Bone marrow (tissue), 2 donors: ENCODE measurements at places on chromosomes 6 and 20.
A peak's percentile ranks its signal among the peaks of the same experiment; 100 is the strongest.

DNA sequence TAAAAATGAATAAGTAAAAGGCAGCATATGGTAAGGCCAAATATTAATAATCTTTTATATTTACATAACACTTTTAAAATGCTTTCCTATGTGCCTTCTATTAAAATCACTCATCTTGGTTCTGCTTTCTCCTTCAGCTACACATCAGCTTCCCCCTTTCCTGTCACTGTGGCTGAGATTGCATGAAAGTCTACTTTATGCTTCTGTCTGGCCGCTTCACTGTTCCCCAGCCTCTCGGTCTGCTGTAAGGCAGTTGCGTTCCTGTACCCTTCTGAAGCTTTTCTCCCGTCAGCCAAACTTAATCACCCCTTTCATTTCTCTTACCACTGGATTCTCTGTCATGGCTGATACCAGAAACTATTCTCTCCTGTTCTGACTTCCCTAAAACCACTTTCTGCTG is 34.6 kb downstream of the SOX4 start:
- peak; percentile 12 for DNase-seq

DNA sequence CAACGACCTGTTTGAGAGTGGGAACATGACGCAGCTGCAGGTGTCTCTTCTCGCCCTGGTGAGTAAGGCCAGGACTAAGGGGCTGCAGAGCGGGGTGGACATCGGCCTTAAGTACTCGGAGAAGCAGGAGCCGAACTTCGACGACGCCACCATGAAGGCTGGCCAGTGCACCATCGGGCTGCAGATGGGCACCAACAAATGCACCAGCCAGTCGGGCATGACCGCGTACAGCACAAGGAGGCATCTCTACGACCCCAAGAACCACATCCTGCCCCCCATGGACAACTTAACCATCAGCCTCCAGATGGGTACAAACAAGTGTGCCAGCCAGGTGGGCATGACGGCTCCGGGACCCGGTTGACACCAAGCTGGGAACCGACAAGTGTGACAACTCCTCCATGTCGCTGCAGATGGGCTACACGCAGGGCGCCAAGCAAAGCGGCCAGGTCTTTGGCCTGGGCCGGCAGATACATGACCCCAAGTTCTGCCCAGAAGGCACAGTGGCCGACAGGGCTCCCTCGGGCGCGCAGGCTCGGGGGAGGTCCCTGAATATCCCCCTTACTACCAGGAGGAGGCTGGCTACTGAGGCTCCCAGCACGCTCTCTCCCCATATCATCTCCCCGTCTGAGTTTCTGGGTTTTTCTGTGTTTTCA is 15.9 kb upstream of the AMD1 start:
- no peak for DNase-seq

- no peak for DNase-seq
These were observed 328.5 kb upstream of the MAP3K7 start for GRCh38 chr6:90915224-90915915.

DNA sequence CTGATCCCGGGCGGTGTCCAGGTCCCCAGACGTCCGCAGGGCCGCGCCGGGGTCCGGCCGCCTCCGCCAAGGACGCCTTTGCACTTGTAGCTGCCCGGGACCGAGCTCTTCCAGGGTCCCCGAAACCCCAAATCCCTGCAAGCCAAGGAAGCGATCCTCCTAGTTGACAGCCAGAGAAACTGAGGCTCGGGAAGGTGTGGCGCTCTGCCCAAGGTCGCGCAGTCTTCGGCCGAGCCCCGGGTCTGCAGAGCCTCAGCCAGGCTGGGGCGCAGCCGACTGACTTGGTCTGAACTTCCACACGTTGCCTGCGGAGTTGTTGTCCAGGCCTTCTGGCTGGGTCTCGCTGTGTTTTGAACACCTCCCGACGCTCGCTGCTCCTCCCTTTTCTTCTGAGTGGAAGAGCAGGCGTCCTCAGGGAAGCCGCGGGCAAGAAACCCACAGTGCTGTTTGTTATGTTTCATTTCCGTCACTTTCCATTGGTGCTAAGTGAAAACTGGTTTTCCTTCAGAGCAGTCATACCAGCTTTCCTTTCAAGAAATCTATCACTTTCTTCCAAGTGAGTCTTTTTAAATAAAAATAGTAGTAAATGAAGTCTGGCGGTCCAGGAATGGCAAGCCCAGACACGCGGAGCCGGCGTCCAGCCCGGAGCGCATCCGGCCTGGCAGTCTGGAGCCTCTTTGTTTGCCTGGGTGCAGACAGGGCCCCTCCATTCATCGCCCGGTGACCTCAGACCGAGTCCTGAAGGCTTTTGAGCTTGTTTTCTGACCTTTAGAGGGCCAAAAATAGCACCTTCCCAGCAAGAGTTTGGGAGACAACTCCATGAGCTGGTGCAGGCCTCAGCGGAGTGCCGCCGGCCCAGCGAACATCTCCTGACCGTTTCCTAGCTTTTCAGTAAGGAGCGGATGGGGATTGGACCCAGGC is 698 bp downstream of the FAM210B start:
- no peak for DNase-seq

- DNase-seq: no peak
These were observed 192.6 kb downstream of the ERMARD start for GRCh38 chr6:169944061-169944337.

DNA sequence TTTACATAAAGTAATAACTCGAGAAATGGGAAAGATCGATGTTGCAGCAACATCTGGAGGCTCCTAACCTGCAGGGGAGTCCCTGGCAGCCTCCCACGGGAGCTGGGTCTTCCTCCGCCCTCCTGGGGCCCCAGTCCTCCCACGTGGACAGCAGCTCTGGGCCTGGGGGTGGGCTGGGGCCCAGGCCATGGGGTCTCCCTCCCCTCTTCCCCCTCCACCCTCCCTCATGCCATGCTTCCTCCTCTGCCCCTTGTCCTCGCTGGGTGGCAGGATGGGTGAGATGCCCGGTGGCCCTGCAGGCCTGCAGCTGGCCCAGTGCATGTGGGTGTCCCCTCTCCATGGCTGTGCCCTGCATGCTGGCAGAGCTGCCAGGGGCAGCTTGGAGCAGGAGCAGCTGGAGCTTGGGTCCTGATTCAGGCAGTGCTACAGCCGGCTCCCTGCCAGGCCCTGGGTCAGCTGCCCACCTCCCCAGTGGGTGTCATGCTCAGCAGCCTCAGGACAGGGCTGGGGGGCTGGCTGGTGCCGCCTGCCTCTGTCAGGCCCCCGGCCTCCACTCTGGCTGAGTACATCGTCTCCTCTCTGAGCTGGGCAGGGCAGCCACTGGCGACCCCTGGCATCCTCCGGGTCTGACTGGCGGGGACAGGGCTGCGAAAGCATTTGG is 48.9 kb upstream of the BHLHE23 start:
- DNase-seq: no peak

DNA sequence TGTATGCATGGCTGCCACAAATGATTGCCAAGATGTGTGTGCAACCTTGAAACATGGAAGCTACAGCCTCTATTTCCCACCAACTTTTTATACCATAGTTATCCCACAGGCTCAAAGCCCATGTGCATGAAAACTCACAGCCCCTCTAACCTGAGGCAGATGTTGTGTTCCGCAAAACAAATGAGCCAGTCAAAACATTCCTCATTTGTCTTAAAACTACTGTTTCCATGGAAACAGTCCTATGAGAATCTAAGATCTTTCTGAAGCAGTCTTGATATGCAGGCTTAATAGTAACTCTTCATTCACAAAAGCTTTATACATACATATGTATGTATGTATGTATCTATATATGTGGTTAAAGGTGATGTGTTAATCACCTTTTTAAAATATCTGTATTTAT is 31.2 kb upstream of the MANEA start:
- DNase-seq: no peak

- no peak for DNase-seq
These were observed 15.0 kb upstream of the TBX18 start for GRCh38 chr6:84779380-84779779.

DNA sequence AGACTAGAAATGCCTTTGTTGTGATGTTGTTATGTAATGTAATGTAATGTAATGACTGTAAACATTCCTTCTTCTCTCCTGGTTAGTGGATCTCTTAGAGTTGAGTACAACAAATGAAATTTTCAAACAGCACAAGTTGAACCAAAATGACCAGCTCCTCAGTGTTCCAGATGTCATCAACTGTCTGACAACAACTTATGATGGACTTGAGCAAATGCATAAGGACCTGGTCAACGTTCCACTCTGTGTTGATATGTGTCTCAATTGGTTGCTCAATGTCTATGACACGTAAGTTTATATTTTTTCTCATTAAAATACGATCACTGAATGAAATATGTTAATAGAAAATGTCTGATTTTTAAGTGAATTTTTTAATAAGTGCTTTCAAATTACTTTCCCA is 496.7 kb downstream of the UTRN start:
- DNase-seq: no peak

DNA sequence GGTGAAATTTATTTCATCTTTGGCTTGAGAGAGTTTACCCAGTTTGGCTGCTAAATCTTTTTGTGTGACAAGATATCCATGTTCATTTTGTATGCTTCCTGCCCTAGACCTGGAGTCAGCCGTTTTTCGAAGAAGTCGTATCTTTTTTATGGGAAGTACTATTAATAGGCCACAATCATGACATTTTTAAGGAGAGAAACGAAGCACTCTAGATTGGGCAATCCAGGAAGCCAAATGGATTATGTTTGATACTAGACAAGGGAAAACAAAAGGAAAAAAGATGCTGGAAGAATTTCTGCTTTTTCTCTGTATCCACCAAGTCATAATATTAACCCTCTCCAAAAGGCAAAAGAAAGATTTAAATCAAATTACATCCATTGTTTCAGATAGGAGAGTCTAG is 214.6 kb downstream of the HDGFL1 start:
- DNase-seq: no peak

DNA sequence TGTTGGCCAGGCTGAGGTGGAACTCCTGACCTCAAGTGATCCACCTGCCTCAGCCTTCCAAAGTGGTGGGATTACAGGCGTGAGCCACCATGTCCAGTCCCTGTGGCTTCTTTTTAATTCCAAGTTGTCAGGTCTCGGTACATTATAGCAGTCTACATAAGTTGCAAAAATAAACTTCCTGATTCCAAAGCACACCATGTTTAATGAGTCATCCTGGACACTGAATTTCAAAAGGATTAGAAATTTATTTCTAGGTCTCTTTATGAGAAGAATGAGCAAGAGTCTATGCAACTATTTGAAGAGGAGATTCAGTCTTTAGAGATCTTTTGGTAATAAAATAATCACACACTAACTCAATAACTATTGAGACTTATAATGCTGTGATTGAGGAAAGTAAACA is 63.9 kb upstream of the MCHR2 start:
- DNase-seq: no peak

DNA sequence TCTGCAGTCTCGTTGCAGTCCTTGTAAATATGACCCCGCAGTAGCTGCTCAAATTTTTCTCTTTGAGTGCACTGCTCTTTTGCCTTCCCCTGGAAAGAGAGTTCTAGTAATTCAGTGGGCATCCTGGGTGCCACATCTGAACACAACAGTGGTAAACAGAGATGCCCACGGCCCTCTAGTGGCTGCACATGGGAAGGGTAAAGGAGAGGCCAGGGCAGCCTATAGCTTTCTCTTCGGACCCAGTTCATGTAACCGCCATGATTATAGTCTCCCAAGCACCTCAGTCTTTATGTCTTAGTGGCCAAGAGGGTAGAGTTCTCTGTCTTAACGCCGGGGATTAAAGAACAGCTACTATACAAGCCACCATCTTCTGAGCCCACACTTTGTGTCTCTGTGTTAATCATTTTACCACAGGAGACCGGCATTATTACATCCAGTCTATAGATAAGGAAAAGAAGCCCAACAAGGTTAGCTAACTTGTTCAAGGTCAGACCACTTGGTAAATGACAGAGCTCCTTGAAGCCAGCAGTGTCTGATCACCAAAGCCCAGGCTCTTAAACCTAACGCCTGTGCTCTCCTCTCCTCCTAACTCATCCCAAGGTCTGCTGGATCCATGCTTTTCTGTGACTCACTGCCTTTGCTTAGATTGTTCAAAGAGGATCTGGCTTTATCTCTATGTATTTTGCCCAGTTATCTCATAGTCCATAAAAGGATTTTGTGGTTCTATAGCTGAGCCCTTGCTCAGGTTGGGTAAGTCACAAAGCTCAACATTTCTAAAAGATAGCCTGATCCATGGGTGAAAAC is 81.8 kb downstream of the ISM1 start:
- DNase-seq: no peak

GRCh38 chr6:104642871-104643270 is 216.8 kb downstream of the HACE1 start:
- no peak for DNase-seq

GRCh38 chr6:42424906-42425474 is 26.7 kb downstream of the TRERF1 start:
- DNase-seq: no peak

- DNase-seq: no peak
These were observed 79.8 kb downstream of the TBC1D7 start for GRCh38 chr6:13248584-13248985.

GRCh38 chr6:36927691-36928546 is 26.6 kb upstream of the PI16 start:
- no peak for DNase-seq

GRCh38 chr6:30684386-30685156 is 1.9 kb downstream of the PPP1R18 start:
- DNase-seq: peak; percentile 50
